ENCODE measurements at places on chromosomes 5 and 9.

GRCh38 chr9:86099701-86100364 is 475 bp upstream of the GOLM1 start:
- peak overlapping the region; percentile 33 for H3K27ac ChIP-seq
- H3K27me3 ChIP-seq: no peaks in the 10 kb centered on the region
- peaks cover 5% of the 10 kb centered on the region for H3K4me1 ChIP-seq
- peaks cover 3% of the 10 kb centered on the region for H3K36me3 ChIP-seq
- peak overlapping the region; percentile 84 for H3K4me3 ChIP-seq

- peaks cover 4% of the 10 kb centered on the region for H3K36me3 ChIP-seq
- no peak for DNase-seq
- H3K4me1 ChIP-seq: peaks cover 8% of the 10 kb centered on the region
- no peak overlapping the region for H3K4me3 ChIP-seq
- no peaks in the 10 kb centered on the region for H3K27me3 ChIP-seq
Observed at GRCh38 chr9:83986195-83986594, 5.6 kb downstream of the RMI1 start.

DNA sequence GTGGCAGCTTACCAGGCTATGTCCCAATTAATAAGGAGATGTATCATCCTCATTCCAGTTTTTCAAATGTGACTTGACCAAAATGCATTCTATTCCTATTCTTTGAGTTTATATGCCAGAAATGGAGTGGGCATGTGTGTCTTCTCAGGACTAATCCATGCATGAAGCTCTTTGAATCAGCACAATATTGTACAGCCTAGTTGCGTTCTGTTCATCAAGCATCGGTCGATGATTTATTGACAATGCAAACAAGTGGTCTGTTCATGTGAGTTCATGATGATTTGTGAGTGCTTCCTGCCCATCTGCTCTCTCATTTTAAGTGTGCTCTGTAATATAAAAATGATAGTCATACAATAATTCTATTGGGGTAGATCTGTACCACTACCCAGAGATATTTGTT is 48.3 kb downstream of the PALM2AKAP2 start:
- no peaks in the 10 kb centered on the region for H3K4me1 ChIP-seq
- H3K27me3 ChIP-seq: no peaks in the 10 kb centered on the region
- H3K4me3 ChIP-seq: no peak overlapping the region
- H3K36me3 ChIP-seq: no peaks in the 10 kb centered on the region
- H3K27ac ChIP-seq: no peak overlapping the region

DNA sequence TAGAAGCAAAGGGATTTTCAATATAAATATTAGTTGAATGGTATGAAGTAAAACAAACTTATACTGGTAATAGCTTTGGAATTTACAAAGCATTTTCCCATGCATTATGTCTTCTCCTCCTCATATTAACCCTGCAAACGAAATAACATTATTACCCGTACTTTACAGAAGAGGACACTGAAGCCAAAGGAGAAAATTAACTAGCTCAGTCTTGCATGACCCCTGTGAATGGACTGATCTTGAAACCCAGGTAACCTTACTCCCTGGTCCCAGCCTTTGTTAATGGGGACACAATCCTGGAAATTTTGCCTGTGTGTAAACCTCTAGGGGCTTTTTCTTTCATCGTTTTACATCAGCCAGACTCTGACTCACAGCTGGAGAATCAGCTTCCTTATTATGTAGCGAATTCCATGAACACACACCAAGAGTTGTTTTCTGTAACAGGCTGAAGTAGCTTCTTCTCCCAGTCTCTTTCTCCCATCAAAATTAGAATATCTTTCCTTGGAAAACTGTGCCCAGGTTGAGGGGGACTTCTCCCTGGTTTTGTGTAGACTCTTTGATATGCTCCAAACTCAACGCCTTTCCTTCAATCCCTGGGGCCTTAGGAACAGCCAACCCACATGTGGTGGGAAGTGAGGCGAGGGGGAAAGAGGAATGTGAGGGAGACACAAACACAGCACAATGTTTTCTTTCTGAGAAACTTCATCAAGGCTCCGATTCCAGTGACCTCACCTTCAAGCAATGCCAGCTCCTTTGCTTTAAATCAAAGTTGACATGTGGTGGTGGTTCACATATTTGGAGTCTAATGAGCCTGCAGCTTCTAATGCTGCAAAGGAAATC is 480.9 kb upstream of the PAPPA start:
- no peaks in the 10 kb centered on the region for H3K36me3 ChIP-seq
- H3K4me1 ChIP-seq: peaks cover 8% of the 10 kb centered on the region
- no peak overlapping the region for H3K4me3 ChIP-seq
- no peaks in the 10 kb centered on the region for H3K27me3 ChIP-seq

GRCh38 chr5:133652951-133653759 is 40.8 kb upstream of the FSTL4 start:
- H3K4me3 ChIP-seq: no peak overlapping the region
- H3K27me3 ChIP-seq: peaks cover 82% of the 10 kb centered on the region
- no peaks in the 10 kb centered on the region for H3K4me1 ChIP-seq
- DNase-seq: no peak
- no peaks in the 10 kb centered on the region for H3K36me3 ChIP-seq

- H3K27me3 ChIP-seq: no peaks in the 10 kb centered on the region
- H3K4me1 ChIP-seq: no peaks in the 10 kb centered on the region
- no peak overlapping the region for H3K27ac ChIP-seq
- no peaks in the 10 kb centered on the region for H3K36me3 ChIP-seq
Observed at GRCh38 chr9:20646656-20647055, 24.4 kb upstream of the MLLT3 start.

DNA sequence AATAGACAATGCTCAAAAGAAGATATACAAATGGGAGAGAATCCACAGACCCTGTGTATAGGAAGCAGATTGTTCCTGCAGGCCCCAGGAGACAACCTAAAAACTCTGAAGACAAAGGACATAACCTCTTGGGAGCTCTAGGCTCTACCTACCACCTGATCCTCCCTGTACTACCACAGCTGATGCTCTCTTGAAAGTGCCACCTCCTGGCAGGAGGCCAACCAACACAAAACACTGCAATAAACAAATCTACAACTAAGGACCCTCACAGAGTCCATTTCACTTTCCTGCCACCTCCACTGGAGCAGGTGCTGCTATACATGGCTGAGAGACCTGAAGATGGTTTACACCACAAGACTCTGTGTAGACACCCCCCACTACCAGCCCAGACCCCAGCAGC is 49.0 kb downstream of the STARD4 start:
- H3K27me3 ChIP-seq: no peaks in the 10 kb centered on the region
- no peak for DNase-seq
- no peaks in the 10 kb centered on the region for H3K4me1 ChIP-seq
- no peaks in the 10 kb centered on the region for H3K36me3 ChIP-seq
- no peak overlapping the region for H3K27ac ChIP-seq
- no peak overlapping the region for H3K4me3 ChIP-seq

DNA sequence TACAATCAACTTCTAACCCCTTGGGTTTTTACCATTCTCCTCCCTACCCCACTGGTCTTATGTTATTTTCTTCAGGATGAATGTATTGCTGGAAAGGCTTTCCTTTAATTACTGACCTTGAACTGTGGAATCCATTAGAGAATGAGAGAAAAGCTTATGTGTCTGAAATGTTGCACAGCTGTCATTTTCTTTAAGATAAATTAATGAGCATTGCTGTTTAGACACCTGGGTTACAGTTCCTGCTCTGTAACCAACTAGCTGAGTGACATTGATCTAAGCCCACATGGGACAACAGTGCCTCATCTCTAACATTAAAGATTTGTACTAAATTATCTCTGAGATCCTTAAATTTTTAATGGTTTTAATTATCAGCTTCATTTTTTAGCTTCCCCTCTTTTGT is 507.0 kb downstream of the TAF11L14 start:
- H3K27me3 ChIP-seq: no peaks in the 10 kb centered on the region
- no peak overlapping the region for H3K4me3 ChIP-seq
- no peak overlapping the region for H3K27ac ChIP-seq

DNA sequence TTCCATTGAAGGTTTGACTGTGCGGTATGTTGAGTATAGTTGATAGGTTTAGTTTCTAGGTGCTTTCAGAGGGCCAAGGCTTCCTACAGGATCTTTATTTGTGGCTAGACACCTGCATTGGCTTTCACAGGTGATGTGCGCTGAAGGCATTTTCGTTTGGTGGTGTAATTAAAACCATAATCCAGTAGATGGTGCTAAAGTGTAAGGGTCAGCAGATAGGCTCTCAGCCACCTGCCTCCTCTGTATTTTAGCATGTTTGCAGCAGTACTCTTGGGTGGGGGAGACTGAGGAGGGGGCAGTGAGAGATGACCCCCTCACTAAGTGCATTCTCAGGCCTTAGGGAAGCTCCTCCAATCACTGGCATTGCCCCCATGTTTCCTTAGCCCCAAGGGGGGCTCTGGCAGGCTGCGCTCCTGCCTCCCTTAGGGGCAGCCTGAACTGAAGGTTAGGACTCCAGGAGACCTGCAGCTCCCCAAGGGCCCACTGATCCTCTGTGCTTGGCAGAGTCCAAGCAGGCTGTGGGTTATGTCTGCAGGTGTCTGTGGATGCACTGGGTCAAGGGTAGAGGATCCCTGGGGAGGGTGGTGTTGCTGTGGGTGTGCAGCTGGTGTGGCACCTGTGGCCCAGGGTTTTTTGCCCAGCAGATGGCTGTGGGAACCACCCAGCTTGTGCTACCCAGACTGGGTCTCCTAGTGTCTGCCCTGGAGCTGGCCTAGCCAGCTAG is 23.4 kb downstream of the CDK20 start:
- H3K27me3 ChIP-seq: no peaks in the 10 kb centered on the region
- no peak overlapping the region for H3K4me3 ChIP-seq
- no peaks in the 10 kb centered on the region for H3K4me1 ChIP-seq
- no peaks in the 10 kb centered on the region for H3K36me3 ChIP-seq
- H3K27ac ChIP-seq: no peak overlapping the region

DNA sequence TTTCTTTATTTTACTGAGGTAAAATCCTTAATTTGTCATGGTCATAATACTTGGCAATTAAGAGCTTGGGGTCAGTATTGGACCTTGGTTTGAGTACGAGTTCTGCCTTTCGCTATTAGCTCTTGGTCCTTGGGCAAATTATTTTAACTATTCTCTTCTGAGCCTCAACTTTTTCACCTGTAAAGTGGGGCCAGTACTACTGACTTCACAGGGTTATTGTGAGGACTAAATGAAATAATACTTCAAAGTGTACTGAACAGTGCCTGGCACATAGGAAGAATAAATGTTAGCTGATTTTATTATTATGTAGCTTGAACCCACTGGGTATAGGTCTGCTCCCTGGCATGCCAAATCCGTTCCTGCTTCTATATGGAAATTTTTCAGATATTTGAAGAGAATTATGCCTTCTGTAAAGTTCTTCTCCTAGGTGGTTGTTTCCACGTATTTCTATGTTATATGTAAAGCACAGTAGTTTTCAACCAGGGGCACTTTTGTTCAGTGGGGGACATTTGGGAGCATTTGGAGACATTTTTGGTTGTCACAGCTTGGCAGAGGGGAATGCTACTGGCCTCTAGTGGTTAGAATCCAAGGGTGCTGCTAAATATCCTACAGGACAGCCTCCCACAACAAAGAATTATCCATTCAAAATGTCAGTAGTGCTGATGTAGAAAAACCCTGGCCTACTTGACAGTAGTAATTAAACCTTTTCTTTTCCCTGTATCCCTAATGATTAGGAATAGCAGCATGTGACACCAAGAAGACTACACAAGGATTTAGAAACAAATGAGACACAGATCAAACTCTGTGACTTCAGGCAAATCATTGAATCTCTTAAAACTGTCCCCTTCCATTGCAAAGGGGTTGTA is 4.5 kb downstream of the RCL1 start:
- no peak overlapping the region for H3K4me3 ChIP-seq
- H3K4me1 ChIP-seq: peaks cover under 1% of the 10 kb centered on the region
- peak; percentile 47 for DNase-seq
- H3K36me3 ChIP-seq: no peaks in the 10 kb centered on the region
- no peak overlapping the region for H3K27ac ChIP-seq

DNA sequence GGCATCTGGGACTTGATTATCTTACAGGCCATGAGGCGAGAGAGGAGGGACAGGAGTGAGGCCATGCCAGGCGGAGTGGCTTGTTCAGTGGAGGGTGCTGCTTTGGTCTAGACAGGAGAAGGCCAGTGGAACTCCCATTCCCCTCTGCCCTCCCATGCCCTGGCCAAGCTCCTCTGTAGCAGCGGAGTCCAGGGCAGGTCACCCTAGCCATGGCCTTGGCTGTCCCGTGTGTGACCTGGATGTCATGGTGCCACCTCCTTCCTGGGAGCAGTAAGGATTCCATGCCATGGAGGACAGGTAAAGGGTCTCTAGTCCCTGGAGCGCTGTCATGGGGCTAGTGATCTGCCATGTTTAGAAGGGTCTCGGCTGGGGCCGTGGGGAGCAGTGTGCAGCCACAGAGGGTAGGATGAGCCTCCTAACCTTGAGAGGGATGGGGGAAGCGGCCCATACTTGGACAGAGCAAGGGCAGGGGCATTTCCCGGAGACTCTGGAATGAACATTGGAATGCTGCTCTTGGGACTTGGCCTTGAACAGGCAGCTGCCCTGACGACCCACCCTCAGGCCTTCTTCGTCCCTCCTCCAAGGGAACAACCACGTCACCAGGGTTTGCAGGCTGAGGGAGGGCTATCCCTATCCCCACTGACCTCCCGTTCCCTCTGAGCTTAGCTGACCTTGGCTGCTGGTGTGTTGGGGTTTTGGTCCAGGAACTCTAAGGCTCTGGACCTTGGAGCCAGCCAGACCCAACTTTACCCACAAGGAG is 100.4 kb downstream of the DAB2IP start:
- H3K4me3 ChIP-seq: no peak overlapping the region
- no peaks in the 10 kb centered on the region for H3K27me3 ChIP-seq
- H3K36me3 ChIP-seq: peaks cover 38% of the 10 kb centered on the region
- peaks cover 43% of the 10 kb centered on the region for H3K4me1 ChIP-seq
- DNase-seq: peak; percentile 43

DNA sequence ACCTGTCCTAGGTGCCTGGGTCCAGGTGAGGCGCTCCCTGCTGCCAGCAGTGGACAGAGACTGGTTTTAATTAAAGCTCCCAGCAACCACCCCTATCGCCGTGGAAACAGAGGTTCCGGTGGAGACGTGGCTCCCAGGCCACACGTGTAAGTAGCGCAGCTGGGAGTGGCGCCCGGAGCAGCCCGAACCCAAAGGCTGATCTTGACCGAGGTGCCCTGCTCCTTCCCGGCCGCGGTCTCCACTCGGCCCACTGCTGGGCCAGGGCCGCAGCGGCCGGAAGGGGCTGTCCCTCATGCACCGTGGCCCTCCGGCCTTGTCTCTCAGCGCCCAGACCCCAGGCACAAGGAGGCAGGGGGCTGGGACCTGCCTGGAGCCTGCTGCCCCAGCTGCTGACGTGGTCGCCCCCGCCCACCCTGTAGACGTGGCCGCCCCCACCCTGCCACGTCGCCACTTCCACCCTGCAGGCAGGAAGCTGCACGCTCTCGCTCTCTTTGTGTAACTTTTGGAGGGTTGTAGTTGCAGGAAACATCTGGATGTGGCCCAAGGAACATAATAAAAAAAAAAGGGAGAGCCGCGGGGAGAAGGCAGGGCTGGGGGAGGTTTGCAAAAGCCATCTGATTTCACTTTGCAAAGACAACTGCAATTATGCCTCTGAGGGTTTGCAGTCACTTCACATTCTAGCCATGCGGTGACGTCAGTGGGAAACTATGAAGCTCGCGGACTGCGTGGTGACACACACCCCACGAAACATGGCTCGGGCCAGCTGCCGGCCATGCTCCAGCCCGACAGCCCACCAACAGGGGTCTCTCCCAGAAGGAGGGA is 129.9 kb downstream of the RXRA start:
- peak; percentile 99 for DNase-seq
- no peaks in the 10 kb centered on the region for H3K27me3 ChIP-seq
- H3K4me3 ChIP-seq: peak overlapping the region; percentile 36
- H3K4me1 ChIP-seq: peaks cover 46% of the 10 kb centered on the region
- H3K36me3 ChIP-seq: no peaks in the 10 kb centered on the region
- peak overlapping the region; percentile 22 for H3K27ac ChIP-seq

Measured in mesenchymal stem cell (in vitro differentiated cells and primary cell).